ENCODE measurements at places on chromosomes 2 and 18.

DNA sequence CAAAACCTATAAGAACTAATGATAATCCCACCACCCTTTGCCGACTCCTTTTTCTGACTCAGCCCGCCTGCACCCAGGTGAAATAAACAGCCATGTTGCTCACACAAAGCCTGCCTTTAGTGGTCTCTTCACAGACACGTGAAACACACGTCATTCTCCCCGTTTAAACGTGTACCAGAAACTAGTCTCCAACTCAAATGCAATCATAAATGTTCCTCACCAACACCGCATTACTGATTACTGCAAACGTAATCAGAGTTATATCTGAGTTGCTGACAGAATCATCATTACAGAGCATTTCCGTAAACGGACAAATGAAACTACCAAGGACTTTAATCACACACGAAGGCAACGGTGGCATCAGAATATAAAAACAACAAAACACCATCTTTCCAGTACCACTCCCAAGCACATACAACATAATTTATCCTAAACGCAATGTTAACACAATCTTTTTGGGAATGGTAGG, 1.9 kb downstream of the CLK1 start:
- DNase-seq, result peak; percentile 51

- no peak for DNase-seq
Measured at GRCh38 chr2:3598197-3598910, 3.4 kb downstream of the COLEC11 start.

DNA sequence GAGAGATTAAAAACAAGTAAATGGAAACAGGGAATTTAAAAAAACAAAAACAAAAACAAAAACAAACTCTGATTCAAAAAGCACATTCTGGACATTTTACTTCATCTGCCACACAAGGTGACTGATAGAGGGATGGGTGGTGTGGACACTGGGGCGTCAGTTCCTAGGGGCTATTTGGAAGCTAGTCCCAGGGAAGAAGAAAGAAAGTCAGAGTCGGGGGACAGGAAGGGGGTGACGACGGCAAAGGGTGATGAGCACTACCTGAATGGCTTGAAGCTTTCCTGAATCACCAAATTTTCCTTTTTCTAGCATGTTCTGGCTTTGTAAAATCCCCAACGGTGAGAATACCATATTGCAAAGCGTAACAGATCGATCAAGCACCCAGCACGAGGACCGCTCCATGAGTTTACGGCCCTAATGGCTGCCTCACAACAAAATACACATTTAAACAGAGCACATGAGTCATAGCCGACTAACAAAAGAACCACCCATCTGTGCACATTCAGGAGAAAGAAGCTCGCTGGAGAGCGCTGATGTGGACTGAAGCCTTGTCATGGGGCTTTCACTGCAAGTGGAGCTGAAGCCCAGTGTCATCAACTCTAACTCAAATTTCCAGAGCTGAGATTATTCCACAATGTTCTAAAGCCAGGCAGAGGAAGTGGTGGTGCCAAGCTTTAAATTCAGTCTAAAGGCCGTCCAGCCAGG, 178.9 kb downstream of the LNPK start:
- DNase-seq, result no peak

DNA sequence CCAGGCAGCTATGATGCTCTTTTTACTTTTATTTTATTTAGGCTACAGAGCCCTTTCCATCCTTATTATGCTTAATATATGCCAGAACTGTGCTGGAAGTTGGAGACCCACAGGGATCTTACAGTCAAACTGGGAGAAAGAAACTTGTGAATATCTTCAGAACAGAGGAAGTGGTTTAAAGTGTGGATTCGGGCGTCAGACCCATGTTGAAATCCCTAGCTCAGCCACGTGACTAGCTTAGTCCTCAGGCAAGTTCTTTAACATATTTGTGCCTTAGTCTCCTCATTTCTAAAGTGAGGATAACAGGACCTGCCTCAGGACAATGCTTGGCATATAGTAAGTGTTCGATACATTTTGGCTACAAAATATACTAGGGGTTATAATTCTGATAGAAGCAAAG, 59.1 kb downstream of the MAP3K20 start:
- DNase-seq, result no peak

GRCh38 chr2:118774458-118775133, 72.9 kb downstream of the EN1 start:
- no peak for DNase-seq

GRCh38 chr18:12989397-12990122, 1.6 kb upstream of the CEP192 start:
- DNase-seq, result no peak

DNA sequence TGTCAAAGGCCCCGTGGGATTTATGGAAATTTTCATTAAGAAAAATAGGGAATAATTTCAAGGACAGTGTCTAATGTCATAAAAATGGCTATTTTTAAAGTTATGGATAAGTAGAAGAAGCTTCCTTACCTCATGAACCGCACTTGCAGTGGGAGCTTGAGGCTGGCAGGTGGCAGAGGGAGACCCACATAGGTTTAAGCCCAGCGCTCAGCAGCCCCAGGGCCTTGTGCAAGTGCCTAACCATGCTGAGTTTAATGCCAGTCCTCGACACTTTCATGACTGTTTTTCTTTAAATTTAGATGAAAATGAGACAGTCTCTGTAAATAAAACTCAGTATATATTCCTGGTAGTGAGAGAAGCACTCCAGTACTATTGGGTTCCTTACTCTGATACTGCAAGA, 285.6 kb downstream of the CNTNAP5 start:
- no peak for DNase-seq

DNA sequence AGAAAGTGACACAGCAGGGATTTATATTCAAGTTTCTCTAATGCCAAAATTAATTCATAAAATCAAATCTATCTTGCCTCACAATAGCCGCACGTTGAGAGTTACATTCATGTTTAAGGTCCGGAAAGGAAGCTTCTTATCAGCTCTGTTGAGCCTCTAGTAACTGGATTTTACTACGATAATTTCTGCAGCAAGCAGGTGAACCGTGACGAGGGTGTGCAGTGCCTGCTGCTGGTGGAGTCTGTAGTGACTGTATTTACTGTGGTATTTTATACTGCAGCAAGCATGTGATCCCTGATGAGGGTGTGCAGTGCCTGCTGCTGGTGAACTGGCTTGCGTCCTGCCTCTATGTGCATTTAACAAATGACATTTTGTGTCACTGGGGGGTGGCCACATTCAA, 120.0 kb downstream of the SNTG2 start:
- DNase-seq, result no peak

GRCh38 chr2:111662771-111663470, 221.1 kb downstream of the ANAPC1 start:
- DNase-seq, result no peak

GRCh38 chr18:7568426-7568825, 1.3 kb downstream of the PTPRM start:
- DNase-seq, result peak; percentile 23

- DNase-seq, result peak; percentile 46
Measured at GRCh38 chr18:34222307-34223163, 2.2 kb downstream of the NOL4 start.

- DNase-seq, result no peak
Measured at GRCh38 chr2:200786826-200787225, 24.9 kb upstream of the BZW1 start.
